CD14-positive monocyte (primary cell): ENCODE measurements at places on chromosomes 12 and 14. TPM values are rescaled to one million over a fixed set of nuclear protein-coding genes. Genes with fewer than 3 reads are reported as not detected.

DNA sequence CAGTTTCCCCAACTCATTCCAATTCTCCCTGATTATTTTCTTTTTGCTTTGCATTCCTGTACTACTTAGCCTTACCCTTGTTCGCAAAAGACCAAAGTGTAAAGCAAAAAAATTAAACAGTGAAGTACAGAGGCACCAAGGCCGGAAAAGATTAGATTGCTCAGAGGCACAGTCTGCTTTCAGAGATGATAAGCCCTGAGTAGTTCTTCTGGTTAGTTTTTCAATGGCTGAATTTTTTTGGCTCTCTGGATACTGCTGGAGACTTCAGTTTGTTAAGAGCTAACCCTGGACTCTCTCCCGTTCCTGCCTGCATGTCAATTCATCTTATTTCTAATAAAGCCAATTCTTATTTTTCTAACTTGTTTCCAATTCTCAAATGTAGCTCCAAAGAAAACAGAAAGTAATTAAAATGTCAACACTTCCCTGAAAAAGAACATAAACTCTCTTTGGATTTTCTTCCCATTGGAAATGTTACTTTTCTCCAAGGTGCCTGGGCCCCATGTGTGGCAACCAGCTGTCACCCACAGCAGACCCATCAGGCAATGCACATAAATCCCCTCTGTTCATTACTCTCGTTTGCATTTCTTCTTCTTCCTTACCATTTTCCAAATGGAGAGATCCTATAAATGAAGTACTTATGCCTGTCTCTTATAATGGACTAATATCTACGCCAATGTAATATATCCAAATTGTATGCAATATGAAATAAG is 142.8 kb downstream of the BTG1 start:
- no peak for DNase-seq

GRCh38 chr12:2751686-2752085 is 43.1 kb upstream of the FKBP4 start:
- DNase-seq: no peak

GRCh38 chr14:78424311-78424710 is 254.1 kb downstream of the NRXN3 start:
- DNase-seq: no peak

GRCh38 chr12:22103418-22103817 is 57.4 kb downstream of the CMAS start:
- DNase-seq: peak; percentile 8

GRCh38 chr12:98646294-98647090 is 1.4 kb downstream of the APAF1 start:
- DNase-seq: no peak

- DNase-seq: no peak
These were observed 17.1 kb downstream of the CD163 start for GRCh38 chr12:7486512-7486911.

DNA sequence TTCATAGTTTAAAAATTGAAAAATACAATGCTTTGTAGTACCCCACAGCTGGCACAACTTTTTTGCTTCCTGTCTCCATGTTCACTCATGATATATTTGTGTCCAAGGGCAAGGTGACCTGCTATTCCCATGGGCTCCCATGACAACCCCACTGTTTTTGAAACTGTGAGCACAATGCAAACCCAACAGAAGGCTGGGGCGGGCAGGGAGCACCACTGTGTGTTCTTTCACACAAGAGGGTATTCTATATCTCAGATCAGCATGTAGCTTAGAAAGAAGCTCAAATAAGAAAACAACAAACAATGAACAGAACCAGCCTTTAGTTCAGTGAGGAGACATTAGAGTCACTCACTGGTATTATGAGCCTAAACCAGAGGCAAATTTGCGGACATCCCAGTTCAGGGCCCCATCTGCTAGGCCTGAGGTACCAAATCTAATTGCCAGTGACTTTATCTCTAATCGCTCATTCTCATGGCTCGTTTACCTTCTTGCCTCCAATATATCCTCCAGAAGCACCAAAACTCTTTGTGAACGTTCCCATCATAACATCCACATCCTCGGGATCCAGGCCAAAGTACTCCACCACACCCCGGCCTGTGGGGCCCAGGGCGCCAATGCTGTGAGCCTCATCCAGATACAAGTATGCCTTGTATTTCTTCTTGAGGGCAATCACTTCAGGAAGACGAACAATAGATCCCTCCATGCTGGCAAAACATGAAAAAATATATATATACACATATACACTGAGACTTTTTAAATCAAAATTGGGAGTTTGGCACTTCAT is 56.4 kb upstream of the ISM2 start:
- no peak for DNase-seq

- no peak for DNase-seq
These were observed 3.2 kb downstream of the KCNH3 start for GRCh38 chr12:49541911-49542505.

DNA sequence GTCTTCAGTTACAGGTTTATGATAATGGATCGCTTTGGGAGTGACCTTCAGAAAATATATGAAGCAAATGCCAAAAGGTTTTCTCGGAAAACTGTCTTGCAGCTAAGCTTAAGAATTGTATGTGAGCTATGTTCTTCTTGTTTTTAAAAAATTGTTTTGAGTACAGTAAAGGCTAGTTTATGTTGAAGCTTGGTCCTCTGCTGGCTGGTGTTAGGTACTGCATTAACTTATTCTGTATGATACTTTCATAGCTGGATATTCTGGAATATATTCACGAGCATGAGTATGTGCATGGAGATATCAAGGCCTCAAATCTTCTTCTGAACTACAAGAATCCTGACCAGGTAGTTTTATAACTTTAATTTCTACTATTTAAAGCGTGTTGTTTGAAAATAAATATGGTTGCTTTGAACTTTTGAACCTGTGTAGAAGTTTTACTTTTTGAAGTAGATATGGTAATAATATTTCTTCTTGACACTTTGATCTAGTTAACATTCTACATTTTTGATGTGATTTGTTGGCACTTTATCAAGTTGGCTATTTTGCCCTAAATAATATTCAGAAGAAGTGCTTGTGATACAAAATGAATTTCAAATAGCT is 55.7 kb downstream of the VRK1 start:
- DNase-seq: peak; percentile 12

DNA sequence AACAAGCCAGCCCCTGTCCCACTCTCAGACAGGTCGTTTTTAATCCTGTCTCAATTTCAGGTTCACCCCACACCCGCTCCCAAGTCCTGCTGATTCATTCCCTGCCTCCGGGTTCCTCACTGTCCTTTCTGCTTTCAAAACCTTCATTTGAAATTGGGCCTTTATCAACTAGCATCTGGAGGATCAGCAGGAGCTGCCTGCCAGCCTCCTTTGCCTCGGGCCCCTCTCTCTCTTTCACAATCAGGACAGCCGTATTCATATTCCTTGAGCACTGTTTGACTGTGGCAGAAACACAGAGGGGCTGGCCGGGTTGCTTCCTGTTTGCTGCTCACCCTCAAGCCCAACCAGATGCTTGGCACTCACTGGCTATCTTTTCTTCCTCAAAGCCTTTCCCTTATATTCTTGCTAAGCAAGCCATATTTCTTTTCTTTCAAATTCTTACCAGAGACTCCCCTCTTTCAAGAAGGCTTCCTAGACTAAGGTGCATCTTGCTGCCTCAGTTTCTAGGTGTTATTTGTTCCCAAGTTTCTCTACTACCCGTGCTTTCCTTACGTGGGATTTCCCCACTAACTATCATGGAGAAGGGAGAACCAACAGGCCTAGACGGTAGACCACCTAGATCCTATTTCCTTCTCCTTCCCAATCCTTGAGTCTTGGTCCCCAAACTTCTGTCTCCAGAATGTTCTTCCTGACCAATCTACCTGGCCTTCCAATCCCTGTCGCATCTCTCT is 3.0 kb downstream of the GALNT6 start:
- DNase-seq: peak; percentile 44

The LRP1-AS gene
- polyA plus RNA-seq: 0.31 TPM in 1 of 2 replicates, not detected in the other

The DEGS2 gene
- 0.36 TPM for polyA plus RNA-seq

The RASSF8 gene
- polyA plus RNA-seq: 0.08 TPM in 1 of 2 replicates, not detected in the other

The KRT71 gene
- polyA plus RNA-seq: not detected

The SAMD4A gene
- 8.6 TPM for polyA plus RNA-seq

The HOXC11 gene
- not detected in 2 replicates for polyA plus RNA-seq
